ENCODE measurements at places on chromosomes 11 and 22.

GRCh38 chr11:85281550-85281949 is 345.6 kb downstream of the DLG2 start:
- no peak for DNase-seq

- DNase-seq = peak; percentile 29
These were observed 435.1 kb upstream of the DDI1 start for GRCh38 chr11:103601225-103601846.

DNA sequence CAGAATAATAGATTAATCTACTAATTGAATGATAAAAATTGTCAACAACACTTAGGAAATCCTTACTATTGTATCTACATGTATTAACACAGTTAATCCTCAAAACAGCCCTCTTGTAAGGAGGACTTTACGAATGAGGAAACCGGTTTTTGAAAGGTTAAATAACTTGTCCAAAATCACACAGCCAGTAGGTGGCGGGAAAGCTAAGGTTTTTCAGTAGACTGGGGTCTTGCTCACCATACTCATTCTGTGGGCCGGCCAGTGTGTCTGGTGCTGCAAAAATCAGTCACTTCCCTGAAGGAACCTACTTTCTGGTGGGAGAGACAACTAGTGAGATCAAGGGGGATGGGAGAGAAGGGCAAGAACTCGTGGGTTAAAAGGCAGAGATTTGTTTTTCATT is 3.8 kb downstream of the DCPS start:
- peak; percentile 56 for DNase-seq

- DNase-seq = no peak
These were observed 10.3 kb upstream of the GAS2 start for GRCh38 chr11:22656130-22656529.

- no peak for DNase-seq
These were observed 175.2 kb downstream of the TMEM135 start for GRCh38 chr11:87212891-87213290.

GRCh38 chr11:68335683-68336082 is 23.3 kb downstream of the LRP5 start:
- no peak for DNase-seq

DNA sequence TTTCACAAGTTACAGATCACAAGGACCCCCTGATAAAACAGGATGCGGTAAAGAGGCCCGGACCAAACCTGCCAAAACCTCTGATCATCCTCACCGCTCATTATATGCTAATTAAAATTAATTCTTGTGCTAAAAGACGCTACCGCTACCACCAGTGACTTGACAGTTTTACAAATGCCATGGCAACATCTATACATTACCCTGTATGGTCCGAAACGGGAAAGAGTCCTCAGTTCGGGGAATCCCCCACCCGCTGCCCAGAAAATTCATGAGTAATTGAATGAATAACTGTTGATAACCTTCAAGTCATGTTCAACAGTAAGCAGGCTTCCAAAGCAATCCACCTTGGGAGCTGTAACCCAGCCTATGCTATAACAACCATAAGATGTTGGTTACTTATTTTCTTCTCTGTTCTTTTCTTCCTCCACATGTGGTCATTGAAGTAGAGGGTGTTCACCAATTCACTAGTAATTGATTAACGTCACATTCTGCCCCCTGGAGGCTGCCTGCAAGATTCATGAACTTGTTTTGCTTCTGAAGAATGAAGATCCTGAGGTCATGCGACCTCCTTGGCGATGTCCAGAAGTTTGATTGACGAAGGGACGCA is 20.6 kb downstream of the APOBEC3H start:
- DNase-seq = no peak

DNA sequence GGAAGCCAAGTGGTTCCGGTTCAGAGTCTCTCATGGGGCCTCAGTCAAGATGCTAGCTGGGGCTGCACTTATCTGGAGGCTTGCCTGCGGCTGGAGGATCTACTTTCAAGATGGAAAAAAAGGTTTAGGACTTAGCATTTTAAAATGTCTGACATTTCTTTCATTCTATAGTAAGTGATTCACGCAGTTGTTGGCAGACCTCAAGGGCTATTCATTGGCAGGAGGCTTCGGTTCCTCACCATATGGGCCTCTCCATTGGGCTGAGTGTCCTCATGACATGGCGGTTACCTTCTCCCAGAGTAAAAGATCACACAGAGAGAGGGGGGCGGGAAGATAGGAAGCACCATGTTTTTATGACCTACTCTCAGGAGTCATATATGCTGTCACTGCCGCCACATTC is 298.0 kb upstream of the PLET1 start:
- no peak for DNase-seq

- no peak for DNase-seq
These were observed 43.7 kb downstream of the BSX start for GRCh38 chr11:122937983-122938382.

- DNase-seq = no peak
These were observed 99.1 kb upstream of the GRAMD1B start for GRCh38 chr11:123330948-123331347.

All from Jurkat, Clone E6-1 (cell line).